ENCODE measurements at places on chromosomes 16 and 17.
A peak's percentile ranks its signal among the peaks of the same experiment; 100 is the strongest.

- peak; percentile 19 for DNase-seq
Measured at GRCh38 chr17:265718-266117, 84.3 kb upstream of the DOC2B start.

DNA sequence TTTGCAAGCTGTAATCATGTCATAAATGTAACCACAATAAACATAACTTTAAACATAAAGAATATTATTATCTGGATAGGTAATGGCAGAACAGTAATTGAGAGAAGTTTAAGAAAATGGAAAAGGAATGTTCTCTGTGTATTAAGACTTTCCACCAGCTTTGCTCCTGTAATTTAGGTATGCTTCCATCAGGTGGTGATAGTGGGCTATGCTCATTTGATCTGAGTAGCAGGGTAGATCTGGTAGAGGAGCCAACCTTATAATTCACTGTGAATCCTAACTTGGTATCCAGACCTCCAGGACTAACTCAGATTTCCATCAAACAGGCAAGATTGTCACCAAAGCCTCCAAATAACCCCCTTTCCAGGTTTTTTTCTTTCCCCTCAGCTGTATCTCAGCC, 137.9 kb upstream of the ZKSCAN2 start:
- no peak for DNase-seq

DNA sequence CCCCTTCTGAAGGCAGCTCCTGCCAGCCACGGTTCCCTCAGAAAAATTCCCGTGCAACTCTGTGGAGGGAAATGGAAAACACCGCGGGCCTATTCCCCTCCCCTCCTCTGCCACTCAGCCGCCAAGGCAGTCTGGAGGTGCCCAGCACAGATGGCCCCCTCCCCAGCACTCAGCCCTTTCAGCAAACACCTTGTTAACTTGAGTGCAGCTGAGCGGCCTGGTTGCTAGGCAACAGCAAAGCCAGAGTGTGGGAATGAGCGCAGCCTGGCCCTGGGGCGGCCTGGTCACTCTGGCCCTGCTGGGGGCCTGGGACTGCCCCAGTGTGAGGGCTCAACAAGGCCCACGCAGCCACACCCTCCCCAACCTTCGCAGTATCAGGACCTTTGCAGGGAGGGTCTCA, 32.8 kb downstream of the CACNA1G start:
- no peak for DNase-seq

DNA sequence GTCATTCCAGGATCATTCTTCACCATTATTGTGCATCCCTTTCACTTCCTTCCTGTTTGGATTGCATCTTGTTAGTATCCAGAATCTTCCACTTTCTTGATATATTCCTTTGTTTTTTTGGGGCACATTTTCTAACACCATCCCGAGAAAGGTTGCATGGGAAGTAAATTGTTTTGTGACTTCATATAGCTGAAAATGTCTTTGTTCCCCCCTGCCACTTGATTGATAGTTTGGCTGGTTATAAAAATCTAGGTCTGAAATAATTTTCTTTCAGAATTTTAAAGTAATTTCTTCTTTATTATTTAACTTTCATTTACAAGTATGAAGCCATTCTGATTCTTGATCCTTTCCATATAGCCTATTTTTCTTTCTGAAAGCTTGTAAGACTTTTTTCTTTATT, 32.7 kb downstream of the GAN start:
- DNase-seq = no peak

DNA sequence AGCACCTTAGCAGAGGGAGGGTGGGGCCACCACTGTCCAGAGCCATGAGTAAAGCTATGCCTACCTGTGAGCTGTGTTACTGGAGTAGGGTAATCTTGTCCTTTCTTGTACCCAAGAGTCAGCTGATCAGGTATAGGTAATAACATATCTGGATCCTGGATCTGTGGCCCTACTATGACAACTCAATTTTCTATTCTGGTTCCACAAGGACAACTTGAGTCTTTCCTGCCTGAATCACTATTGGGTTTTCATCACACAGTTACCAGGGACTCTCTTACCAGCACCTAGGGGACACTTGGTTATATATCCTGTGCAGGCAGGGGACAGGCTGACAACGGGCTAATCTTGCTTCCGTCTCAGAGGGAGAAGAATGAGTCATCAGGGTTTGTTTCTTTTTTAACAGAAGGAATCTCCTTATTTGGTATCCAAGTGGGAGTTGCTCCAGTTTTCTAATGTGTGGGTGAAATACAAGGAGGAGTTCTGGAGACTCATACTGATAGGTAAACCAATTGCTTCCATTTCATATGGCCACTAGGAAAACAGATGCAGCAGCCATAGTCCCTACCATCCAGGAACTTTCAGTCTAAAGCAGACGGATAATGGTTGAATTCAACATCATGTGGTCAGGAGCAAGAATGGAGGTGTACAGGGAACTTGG, 6.8 kb downstream of the ZNF267 start:
- DNase-seq = no peak

- no peak for DNase-seq
Measured at GRCh38 chr17:29949696-29950095, 8.3 kb downstream of the EFCAB5 start.

GRCh38 chr17:27443491-27443890, 12.8 kb upstream of the KSR1 start:
- DNase-seq = no peak

- DNase-seq = no peak
Measured at GRCh38 chr16:4263504-4264436, 9.1 kb downstream of the TFAP4 start.

GRCh38 chr16:90072442-90073105, 4.6 kb downstream of the PRDM7 start:
- DNase-seq = no peak

- DNase-seq = no peak
Measured at GRCh38 chr17:73521376-73521775, 122.9 kb downstream of the SDK2 start.

GRCh38 chr16:4313563-4314531, 2.0 kb upstream of the GLIS2 start:
- DNase-seq = no peak

- DNase-seq = peak; percentile 51
Measured at GRCh38 chr16:86507173-86508027, 2.9 kb upstream of the FOXF1 start.

DNA sequence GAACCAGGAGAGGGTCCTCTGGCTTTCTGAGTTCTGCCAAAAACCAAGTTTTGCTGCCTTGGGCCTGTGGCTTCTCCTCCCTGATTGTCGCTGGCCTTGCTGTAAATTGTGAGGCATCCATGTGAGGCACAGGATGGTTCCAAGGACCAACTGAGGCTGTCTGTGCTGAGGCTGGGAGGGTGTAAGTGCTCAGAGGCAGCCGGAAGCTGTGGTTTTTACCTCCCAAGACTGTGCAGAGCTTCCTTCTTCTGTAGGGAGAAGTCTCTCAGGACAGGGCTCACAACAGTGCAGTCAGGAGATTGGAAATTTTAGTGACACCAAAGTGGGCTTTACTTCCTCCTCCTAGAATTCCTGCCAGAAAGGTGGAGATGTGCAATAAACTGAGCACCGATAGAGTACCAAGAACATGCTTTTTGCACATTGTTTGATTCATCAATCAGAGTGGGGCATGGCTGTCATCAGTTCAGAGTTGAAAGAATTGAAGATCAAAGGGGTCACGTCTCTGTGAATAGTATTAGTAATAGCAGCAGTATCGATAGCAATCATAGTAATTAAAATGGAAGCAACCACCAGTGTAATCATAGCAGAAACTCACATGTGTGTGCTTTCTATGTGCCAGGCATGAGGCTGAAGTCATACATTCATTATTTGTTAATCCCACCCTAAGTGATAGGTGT, 467.1 kb downstream of the WWOX start:
- DNase-seq = no peak

- DNase-seq = no peak
Measured at GRCh38 chr16:66774981-66775380, 23.6 kb upstream of the DYNC1LI2 start.
